Amygdala (tissue), 56 donors: ENCODE measurements at places on chromosomes 12 and 14.
A peak's percentile ranks its signal among the peaks of the same experiment; 100 is the strongest.

GRCh38 chr12:23750923-23751322 lies 198.5 kb downstream of the SOX5 start:
- DNase-seq: no peak

DNA sequence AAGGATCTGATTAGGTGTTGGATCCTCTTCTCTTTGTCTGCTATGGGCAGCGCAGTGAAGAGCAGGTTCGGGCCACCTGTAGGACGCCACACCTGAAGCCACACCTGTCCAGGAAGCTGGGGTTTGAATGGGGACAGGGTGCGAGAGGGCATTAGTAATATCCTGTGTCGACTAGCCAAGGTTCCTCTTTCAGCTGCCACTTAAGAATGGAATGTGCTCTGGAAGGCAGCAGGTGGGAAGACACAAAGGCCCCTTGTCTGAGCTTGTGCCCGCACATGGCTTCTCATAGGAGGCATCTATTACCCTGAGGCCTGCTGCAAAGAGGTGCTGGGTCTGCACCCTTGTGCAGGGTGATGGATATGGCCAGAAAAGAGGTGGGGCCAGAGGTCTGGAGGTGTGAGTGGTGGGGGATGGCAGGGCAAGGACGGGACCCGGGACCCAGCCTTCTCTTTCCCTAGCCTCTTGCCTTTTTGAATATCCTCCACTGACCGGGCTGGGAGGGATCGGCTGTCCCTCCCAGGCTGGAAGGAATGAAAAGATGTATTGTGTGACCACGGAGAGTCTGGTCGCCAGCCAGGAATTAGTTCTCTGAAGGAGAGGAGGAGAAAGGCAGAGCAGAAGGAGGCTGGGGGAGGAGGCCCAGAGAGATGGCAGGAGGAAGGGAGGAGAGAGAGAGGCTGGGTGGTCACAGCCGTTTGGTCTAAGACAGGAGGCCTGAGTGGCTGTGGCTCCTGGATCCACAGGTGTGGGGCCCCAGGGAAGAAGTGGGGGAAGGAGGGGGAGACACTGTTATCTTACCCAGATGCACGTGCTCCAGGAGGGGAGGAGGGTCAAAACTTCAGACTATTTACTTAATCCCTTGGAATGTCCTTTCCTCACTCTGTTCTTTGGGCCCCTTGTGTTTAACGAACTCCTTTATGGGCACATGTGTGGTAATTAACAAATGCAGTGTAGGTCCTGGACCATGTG lies 101.5 kb downstream of the SMOC1 start:
- DNase-seq: peak; percentile 20

- no peak for DNase-seq
Observed at GRCh38 chr12:52681526-52682380, 1.5 kb upstream of the KRT1 start.

DNA sequence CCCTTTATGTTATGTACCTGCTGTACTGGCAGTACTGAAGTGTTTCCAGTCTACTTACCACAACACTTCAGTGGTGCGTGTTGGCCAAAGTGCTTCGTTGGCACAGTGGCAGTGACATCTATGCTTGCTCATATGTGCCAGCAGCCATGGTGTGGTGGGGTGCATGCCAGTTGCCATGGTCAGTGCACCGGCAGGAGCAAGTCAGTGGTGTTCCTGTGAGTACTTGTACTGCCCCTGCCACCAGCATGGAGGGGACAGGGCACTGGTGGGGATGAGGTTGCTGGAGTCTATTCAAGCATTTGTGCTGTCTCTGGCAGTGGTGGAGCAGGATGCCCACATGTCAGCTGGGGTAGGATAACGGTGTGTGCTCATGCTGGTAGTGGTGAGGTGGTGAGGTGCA lies 800.0 kb downstream of the TRHDE start:
- DNase-seq: no peak

- no peak for DNase-seq
Observed at GRCh38 chr12:13099066-13099843, 4.2 kb downstream of the GSG1 start.

- DNase-seq: no peak
Observed at GRCh38 chr12:102601621-102602020, 121.3 kb upstream of the IGF1 start.
